Stimulated activated naive CD8-positive, alpha-beta T cell treated with anti-CD3 and anti-CD28 coated beads, Interleukin-15, amount 100 ng/mL, for 72 hours (primary cell): ENCODE measurements at places on chromosomes 2 and 18.

DNA sequence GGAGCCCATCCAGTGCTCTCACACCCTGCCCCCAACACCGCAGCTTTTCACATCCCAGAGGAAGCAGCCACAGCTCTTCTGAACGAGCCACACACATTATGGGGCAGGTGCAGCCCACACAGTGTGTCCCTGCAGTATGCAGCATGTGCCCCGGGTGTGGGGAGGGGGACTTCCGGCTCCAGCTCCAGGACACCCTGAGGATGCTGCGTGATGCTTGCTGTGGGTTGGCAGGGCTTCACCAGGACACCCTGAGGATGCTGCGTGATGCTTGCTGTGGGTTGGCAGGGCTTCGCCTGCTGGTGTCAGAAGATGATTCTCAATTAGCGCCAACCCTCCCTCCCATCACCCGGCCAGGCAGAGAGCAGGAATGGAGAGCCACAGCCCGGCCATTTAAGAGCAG lies 193.9 kb downstream of the EIPR1 start:
- no peak for DNase-seq

- no peak for DNase-seq
Measured at GRCh38 chr2:68716604-68717304, 17.9 kb upstream of the ARHGAP25 start.

DNA sequence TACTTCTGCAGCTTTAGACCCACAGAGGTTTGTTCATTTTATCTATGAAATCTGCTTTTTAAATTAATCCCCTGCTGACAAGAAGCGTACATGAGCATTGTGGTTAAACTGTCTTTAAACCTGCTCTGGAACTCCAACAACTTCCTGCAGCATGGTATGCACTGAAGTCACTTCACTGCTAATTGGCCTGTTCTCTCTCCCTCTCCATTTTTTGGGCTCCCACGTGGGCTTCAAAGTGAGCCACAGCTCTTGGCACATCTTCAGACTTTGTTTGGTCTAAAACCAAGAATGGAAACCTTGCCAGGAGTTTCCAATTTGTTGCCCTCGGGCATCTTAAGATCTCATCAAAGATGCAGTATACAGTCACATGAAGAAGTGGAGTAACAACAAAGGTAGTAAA lies 311.4 kb downstream of the LRRTM1 start:
- DNase-seq, result no peak

GRCh38 chr2:65620524-65620923 lies 188.1 kb upstream of the SPRED2 start:
- DNase-seq, result no peak
